Esophagus mucosa (tissue), 1 donor: ENCODE measurements at places on chromosomes 6 and 20. TPM values are rescaled to one million over a fixed set of nuclear protein-coding genes. Genes with fewer than 3 reads are reported as not detected.

HLA-DOB gene
- total RNA-seq = 0.52 TPM

PACSIN1 gene
- total RNA-seq = not detected

GRIK2 gene
- total RNA-seq = 0.44 TPM

GRCh38 chr6:159168536-159169192, 536 bp upstream of the FNDC1 start:
- ATAC-seq = no peak

DNA sequence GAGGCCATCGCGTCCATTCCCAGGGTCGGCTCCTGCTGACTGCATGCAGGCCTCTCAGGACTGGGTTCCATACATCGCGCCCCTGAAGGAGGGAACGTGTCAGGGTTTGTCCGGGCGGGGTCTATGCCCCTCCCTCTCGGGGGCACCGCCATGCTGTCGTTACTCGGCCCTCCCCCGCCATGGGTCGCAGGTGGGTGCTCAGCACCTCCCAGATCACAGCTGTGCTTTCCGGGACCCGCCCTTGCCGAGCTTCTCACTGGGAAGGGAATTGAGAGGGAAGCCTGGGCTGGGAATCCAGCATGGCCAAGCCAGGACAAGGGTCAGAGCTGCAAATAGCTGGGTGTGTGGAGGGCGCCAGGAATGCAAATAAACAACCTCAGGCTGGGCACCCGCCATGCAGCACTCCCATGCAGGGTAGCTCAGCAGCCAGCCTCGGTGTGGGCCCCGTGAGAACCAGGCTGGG, at the start of gene FRMD1:
Gene FRMD1, minus strand, starts transcription at position 270 of the 463 bp plus-strand sequence. Its CDS starts 118 bp downstream, at position 152.
- no peak for ATAC-seq

DNA sequence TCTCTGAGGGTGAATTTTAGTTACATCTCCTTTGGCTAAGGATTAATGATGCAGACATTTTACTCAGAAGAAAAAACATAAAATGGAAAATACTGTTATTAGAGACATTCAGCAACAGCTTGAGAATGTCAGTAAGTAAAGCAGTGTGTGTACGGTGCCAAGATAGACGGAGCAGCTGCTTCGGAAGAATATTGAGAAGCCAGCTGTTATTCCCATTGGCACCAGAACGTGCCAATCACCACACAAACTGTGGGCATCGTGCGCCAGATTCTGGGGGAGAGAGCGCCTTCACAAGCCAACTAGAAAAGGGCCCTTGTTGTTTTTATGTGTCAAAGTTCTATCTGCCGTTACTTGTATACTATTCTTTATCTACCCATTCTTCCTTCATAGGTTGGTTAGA, 163.4 kb downstream of the MTFR2 start:
- ATAC-seq = no peak

GRCh38 chr20:21389368-21389767, 8.0 kb downstream of the NKX2-4 start:
- no peak for ATAC-seq

DNA sequence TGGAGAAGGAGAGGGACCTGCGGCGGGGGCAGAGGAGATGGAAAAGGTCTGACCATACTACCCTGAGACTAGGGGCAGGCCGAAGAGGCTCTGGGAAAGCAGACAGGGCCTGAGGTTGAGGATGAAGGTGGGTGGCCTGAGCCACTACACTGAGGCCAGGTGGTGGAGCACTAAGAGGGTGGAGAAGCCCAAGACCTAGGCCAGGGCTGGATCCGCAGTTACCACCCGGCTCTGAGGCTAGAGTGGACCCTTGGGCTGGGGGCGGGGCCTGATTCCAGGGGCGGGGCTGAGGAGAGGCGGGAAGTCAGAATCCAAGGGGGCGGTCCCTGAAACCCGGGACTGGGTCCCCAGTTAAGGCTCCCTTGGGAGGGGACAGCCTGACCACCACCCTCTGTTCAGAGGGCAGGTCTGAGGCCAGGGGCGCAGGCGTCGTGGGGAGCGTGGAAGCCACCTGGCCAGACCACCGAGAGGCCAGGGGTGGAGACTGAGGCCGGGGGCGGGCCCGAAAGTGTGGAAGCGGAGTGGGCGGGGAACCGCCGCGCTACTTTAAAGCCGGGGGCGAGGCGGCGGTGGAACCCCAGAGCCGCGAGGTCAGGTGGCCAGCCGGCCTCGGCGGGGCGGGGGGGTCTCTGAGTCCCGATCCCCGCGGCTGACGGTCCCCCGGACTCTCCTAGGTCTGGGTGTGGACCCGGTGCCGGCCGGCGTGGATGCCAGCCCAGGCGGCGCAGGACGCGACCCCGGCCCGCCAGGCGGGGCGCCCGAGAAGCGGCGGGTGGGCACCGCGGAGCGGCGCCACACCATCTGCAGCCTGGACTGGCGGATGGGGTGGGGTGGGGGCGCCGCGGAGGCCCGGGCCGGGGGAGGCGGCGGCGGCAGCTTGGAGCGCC, 8.3 kb downstream of the CCM2L start:
- ATAC-seq = peak; percentile 68

GRCh38 chr6:125843593-125843992, 52.8 kb downstream of the NCOA7 start:
- ATAC-seq = no peak

DNA sequence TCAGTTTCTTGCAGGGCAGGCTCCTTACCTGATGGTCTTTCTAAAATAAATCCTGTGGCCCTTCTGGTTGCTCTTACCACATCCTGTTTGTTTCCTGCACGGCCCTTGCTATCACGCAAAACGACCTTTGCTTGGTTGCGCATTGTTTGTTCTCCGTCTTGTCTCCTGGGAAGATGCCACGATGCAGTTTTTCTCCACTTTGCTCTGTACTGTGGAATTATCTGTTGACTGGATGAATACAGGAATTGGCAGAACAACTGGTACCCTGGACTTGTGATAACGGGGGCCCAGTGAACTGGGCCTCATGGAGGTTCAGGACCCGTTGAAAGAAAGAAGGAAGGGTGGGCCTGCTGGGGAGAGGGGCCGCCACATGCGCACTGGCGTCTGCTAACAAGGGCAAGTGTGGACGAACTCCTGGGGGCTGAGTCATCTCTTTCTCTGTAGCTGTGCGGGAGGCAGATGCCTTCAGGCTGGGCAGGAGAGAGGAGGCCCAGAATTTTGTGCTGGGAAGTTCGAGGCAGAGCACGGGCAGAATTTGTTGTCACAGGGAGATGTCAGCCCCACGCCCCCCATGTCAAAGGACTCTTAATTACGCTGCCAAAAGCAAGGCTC, 139.9 kb downstream of the BMP7 start:
- ATAC-seq = no peak

DNA sequence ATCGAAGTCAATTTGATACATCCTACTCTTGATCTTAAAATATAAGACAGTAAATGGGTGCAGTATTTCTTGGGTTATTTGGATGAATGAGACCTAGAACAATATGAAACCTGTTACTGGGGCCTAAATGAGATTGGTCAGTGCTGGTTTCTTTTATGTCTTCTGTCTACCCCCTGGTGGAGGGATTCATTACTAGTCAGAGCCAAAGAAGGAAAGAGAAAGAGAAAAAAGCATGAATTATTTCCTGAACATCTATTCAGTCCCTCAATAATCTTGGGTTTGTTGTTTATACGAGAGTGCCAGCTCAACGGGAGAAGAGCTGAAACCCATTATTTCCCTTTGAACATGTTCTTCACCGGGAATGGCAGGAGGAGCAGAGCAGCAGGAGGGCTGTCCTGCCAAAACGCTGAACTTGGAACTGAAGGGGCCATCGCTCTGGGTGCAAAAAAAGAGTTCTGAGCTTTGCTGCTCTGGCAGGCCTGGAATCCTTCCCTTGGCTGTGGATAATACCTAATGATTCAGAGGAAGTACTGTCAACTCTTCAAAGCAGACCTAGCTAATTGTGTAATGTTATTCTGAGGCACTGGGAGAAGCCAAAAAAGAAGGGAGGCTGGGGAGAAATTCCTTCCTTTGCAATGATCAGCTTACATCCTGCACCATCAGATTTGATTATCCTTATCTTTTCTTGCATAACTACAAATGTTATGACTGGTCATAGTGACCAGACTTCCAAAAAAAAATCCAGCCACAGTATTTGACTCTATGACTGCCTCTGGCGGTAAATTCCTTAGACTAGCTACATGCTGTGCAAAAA, 72.0 kb downstream of the BLOC1S5 start:
- ATAC-seq = peak; percentile 67

DNA sequence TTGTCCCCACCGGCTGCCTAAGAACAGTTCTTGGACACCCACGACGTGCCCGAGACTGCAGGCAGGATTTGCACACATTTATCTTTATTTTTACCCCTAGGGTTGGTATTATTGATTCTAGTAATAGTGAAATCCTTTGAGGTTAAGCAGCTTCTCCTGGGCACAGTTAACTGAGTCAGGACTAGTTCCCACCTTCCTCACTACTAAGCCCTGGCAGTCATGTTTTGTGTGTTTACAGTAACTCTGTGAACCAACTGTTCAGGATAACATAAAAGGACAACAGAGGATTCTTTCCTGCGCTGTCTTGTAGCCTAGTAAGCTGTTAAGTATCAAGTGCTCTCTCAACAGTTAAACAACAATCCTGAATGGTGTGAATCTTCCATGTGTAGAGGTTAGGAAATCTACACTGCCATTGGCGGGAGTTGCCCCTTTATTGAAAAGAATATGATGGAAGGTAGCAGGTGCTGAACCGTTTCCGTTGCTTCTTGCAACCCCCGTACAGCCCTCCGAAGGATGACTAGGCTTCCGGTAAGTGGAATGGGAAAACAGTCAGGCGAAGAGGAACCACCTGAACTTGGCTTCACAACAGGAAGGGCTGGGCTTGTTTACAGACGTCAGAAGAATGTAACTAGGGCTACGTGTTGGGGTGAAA, 979 bp upstream of the SOD2 start:
- peak; percentile 24 for ATAC-seq
